ENCODE measurements at places on chromosomes 12 and 14. TPM values are rescaled to one million over a fixed set of nuclear protein-coding genes. Genes with fewer than 3 reads are reported as not detected.

Gene APOF
- not detected for polyA plus RNA-seq

Gene TAS2R10
- 0.14 TPM for polyA plus RNA-seq

- no peak for DNase-seq
Observed at GRCh38 chr12:78096909-78097597, 266.4 kb downstream of the NAV3 start.

Gene SLC10A1
- polyA plus RNA-seq: not detected

Gene TRIM9
- 5.7 TPM for polyA plus RNA-seq

GRCh38 chr12:132154341-132154761 is 10.1 kb downstream of the NOC4L start:
- DNase-seq: no peak

DNA sequence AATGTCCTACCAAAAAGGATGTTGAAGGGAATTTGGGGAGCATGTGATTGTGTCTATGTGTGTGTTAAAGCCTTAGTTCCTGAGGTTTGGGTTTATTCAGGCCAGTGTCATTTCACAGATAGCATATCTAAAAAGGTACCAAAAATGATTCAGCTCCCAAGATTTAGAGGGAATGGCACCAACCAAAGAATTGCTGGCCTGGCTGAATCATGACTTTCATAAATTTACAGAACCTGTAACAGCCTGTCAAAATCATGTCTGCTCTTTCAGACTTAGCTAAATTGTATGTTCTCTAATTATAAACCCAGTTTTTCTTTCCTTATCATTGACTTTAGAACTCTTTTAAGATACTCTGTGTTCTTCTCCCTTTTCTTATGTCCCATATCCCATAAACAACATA is 231.5 kb downstream of the NUBPL start:
- DNase-seq: no peak

GRCh38 chr12:70788774-70789173 is 131.8 kb downstream of the PTPRR start:
- DNase-seq: no peak

Gene POTEG
- polyA plus RNA-seq: not detected

GRCh38 chr12:56129942-56130495 is 2.0 kb downstream of the ESYT1 start:
- no peak for DNase-seq

DNA sequence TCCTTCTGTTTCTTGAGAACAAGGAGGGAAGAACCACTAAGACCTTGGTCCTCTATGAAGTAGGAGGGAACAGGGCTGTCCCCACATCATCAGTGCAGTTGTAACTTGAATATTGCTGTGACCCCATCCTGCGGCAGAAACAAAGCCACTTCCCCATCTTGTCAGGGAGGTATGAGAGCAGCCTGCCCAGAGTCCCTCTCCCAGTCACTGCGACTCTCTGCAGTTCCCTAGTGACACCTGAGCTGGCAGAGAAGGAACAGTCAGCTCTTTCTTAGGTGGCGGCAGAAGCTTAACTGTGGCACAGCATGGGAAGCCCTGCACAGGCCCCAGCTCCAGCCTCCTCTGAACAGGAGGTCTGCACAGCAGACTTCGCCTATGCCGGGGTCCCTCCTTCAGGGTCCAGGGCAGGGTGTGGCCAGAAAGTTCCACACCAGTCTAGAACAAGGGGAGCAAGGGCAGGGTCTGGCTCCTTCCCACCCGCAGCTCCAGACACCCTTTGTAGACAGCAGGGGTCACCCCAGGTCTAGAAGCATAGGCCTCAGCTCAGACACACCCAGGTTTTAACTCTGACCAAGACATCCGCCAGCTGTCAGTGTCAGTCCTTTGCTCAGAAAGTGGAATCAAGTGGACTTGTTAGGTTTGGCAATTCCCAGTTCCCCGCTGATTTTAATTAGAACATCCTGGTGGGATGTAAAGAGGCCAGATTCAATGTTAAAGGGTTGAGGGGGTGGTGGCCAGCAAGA is 36.8 kb downstream of the DEGS2 start:
- no peak for DNase-seq

GRCh38 chr12:29796823-29797263 is 13.1 kb upstream of the TMTC1 start:
- DNase-seq: no peak

DNA sequence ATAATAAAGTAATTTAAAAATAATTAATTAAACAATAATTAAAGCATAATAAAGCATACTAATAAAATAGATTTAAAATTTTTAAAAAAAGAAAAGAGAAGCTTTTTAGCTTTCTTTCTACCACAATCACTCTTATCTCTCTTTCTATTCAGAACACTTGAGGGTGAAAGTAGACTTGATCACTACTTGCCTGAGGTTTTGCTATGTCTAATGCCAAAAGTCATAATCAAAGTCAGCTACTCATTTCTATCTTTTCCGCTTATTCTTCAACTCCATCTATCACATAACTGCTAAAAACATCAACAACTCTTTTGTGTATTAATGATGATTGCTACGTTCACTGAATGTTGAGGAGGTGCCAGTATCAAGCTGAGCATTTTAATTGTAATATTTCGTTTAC is 202.0 kb upstream of the KRR1 start:
- DNase-seq: no peak

DNA sequence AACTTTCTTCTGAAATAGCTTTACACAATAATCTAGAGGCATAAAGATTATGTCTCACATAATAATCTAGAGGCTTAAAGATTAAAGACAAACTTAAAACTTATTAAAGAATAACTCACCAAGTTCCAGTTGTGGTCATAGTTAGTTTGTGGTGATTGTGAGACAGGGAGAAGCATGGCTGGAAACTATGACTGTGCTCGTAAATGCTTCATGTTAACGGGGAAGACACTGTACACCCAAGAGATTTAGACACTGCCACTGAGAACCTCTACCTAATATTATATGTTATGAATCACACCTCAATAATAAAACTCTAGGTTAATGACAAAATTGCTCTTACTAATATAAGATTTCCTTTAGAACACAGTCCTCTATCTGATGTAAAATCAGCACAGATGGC is 541.6 kb downstream of the TMEM121 start:
- DNase-seq: no peak

DNA sequence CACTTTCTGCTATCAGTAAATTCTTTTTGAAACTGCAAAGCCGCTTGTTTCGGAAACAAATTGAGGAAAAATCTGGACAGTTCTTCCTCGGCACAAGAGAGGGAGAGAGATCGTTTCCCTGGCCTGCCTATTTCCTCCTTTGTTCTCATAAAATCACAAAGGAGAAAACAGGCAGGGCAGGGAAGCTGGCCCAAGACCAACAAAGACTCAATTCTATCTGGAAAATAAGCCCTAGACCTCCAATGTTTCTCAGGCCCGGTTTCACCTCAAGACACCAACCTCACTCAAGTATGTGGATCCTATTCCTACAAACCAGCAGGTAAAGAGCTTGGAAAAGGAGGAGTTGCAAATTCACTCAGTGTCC is 19.5 kb downstream of the DICER1 start:
- no peak for DNase-seq

Gene GDF3
- polyA plus RNA-seq: not detected

- DNase-seq: peak; percentile 78
Observed at GRCh38 chr12:79174626-79175025, 310.1 kb downstream of the SYT1 start.

DNA sequence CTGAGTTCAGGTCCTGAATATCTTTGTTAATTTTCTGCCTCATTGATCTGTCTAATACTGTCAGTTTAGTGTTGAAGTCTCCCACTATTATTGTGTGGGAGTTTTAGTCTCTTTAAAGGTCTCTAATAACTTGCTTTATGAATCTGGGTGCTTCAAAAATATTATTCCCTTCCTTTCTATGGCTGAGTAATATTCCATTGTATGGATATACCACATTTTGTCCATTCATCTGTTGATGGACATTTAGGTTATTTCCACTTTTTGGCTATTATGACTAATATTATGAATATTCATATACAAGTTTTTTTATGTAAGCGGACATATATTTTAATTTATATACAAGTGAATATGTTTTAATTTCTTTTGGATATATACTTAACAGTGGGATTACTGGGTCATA is 82.7 kb downstream of the SDR9C7 start:
- no peak for DNase-seq

DNA sequence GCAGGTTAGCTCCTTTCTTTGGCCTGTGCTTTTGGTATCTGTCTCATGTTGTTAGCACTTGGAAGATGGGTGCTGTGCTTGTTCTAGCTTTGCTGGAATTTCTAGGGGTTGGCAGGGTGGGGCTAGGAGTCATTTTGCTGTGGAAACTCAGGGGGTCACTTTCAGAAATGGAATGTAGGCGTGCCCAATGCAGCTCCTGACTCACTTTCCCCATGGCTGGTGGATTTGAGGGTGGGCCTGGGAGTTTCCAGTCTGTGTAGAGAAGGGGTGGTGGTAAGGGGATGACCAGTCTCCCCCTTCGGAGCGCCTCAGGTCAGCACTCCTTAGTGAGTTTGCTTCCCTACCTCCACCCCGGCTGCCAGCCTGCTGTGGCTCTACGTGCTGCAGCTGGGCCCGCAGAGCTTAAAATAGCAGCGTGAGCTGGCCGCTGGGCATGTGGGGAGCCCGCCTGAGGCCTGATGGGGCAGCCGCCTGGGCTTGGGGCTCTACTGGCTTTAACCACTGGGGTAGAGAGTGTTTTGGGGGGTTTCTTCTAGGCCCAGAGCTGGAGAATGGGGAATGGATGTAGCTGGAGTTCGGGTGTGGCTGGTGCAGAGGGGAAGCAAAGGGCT is 108.2 kb downstream of the TSPAN9 start:
- no peak for DNase-seq

- no peak for DNase-seq
Observed at GRCh38 chr14:59297071-59297776, 108.8 kb downstream of the DAAM1 start.

DNA sequence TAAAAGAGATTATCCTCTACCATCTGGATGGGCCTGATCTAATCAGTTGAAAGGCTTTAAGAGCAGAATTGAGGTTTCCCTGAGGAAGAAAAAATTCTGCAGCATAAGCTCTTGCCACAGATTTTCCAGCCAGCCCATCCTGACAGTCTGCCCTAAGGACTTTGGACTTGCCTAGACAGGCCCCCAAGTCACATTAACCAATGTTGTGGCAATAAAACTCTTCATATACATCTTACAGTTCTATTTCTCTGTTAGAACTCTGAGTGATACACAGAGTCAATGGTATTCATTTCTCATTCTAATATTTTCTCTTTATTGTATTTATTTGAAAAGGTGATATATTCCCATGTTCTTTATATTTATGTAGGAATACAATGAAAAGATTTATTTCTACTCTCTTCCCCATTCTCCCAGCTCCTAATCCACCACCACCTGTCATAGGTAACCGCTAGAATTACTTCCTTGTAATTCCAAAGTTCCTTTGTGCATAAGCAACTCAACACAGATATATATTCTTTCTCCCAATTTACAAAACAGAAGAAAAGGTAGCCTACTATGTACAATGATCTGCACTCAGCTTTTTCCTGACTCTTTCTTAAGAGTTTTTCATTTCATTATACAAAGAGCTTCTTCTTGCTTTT is 182.1 kb downstream of the CAPZA3 start:
- no peak for DNase-seq

Gene KIF5A
- 0.55 TPM for polyA plus RNA-seq

Gene FOXA1
- 5.9 TPM for polyA plus RNA-seq

Gene MAPK1IP1L
- 42.9 TPM for polyA plus RNA-seq

- no peak for DNase-seq
Observed at GRCh38 chr14:85090681-85091080, 439.3 kb upstream of the FLRT2 start.

Gene SLC4A8
- polyA plus RNA-seq: 1.4 TPM

GRCh38 chr12:84763107-84763506 is 149.5 kb downstream of the SLC6A15 start:
- no peak for DNase-seq

Gene GNB3
- 3.7 TPM for polyA plus RNA-seq

DNA sequence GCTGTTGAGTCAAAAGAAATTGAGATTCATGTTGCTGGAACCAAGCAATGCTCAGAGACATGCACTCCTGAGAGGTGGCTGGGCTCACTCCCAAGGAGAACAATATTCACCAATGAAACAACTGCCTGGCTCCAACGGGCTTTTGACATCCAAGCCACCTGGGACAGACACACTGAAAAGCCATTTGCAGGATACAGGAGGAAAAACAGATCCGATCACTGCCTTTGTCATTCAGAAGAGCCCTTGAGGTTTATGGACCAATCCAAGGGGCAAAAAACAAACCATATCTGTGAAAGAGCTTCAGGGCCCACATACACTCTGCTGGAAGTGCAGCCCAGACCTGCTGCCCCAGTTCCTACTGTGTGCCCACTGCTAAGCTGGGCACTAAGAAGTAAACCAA is 277.5 kb downstream of the NUAK1 start:
- no peak for DNase-seq

Gene KRT73
- not detected for polyA plus RNA-seq

DNA sequence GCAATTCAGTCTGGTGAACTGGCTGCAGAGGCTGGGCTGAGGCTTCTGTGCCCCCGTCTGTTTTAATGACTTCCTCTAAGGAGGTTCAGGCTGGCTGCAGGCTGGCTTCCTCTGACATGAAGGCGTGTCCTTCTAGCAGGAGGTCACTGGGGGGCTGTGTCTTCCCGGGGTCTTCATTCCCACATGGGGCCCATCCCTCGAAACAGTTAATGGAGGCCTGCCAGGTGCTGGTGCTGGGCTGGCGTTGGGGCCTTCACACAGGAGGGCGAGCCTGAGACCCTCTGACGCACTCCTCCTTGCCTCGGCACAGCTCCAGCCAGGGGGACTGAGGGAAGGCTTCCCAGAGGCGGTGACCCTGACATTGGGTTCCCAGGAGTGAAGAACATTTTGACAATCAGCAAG is 57.7 kb upstream of the DLK1 start:
- DNase-seq: no peak
